ENCODE measurements at places on chromosomes 11 and 22.

DNA sequence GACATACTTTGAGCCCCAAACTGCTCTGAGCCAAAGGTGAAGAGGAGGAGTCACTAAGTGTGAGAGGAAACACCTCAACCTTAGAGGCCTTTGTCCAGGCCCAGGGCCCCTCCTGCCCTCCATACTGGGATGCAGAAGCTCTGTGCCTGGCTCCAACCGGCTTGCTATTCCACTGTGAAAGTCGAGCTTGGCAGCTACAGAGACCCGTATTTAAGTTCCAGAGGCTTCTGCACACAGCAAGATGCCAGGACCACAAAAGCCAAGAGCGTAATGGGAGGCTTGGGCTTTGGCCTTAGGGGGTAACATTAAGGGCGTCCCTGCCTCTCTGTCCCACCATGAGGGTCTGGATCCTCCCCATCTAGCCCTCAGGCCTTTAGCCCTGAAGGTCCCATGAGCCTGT, 31.9 kb downstream of the DSCAML1 start:
- DNase-seq, result no peak

DNA sequence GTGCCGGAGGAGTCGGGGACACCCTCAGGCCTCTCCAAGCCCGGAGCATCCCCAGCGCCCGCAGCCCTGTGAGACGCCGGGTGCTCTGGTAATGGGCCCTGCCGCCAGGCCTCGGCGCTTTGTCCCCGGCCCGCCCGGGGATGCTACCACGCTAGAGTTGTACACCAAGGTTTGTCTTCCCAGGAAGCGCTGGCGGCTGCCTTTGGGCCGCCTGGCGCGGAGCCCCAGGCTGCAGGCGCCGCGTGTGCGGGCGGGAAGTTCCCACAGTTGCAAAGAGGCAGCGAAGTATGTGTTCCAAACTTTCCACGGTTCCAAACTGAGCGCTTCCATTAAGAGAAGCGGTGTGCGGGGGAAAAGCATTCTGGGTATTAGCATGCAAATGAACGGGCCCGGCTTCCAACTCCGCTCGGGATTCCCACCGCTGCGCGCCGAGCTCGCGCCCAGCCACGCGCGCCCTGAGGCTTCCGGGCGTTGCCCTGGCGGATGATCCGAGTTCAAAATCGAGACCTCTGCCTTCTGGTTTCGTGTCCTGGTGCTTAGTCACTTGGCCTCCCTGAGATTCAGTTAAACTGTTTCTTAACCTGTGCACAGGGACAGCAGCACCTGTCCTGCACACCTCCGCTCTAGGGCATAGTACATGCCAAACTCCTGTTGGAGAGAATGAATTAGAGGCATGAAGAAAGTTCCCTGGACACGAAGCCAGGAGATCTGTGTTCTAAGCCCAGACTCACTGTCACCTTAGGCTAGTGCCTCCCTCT, 1.3 kb upstream of the PATZ1 start:
- DNase-seq, result peak; percentile 15

DNA sequence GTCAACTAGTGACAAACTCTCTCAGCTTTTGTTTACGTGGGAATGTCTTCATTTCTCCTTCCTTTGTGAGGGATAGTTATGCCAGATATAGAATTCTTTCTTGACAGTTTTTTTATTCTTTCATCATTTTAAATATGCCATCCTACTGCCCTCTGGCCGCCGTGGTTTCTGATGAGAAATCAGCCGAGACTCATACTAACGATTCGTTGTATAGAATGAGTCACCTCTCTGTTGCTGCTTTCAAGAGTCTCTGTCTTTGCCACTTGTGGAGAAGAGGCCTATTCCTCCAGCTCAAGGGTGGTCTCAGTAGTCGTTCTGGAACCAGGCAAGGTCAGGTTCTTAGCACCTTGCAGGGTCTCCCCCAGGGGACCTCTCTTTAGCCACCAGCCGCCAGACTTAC, 8.0 kb downstream of the MYO7A start:
- no peak for DNase-seq

DNA sequence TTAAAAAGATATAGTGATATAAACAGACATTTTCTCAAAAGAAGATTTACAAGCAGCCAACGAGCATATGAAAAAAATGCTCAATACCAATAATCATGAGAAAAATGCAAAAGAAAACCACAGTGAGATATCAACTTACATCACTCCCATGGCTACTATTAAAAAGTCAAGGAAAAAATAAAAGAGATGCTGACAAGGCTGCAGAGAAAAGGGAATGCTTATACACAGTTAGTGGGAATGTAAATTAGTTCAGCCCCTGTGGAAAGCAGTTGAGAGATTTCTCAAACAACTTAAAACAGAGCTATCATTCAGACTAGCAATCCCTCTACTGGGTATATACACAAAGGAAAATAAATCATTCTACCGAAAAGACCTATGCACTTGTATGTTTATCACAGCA, 97.1 kb upstream of the CARD18 start:
- DNase-seq, result no peak

- no peak for DNase-seq
Measured at GRCh38 chr22:40525250-40525884, 111.2 kb downstream of the MRTFA start.

DNA sequence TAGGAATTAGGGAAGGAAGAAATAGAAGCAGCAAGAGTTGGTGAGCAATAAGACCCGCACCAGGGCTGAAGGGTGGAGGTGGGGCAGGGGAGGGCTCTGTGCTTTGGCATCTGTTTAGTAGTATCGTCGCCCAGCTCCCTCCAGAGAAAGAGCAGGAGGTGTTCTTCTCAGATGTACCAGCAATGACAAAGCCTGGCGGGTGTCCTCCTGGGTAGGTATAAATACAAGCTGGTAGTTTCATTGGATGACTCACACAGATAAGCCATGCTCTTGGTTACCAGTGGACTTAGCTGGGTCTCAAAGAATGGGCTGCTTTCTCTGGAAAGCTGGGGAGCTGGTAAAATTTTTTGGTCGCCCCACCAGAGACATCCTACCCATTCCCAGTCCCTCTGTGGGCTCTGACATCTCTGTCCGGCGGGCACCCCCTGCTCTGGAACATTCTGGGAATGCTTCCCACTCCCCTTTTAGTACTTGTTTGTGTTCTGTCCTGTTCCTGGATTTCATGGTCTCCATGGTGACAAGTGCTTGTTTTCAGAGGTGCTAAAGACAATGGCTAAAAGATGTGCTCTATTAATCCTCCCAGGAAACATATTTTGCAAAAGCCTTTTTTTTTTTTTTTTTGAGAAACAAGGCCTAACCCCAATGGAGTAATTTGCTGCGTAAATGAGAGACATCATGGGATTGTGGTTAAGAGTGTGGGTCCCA, 15.4 kb upstream of the TUBA8 start:
- DNase-seq, result no peak

- no peak for DNase-seq
Measured at GRCh38 chr11:16924826-16925560, 89.2 kb downstream of the PLEKHA7 start.

DNA sequence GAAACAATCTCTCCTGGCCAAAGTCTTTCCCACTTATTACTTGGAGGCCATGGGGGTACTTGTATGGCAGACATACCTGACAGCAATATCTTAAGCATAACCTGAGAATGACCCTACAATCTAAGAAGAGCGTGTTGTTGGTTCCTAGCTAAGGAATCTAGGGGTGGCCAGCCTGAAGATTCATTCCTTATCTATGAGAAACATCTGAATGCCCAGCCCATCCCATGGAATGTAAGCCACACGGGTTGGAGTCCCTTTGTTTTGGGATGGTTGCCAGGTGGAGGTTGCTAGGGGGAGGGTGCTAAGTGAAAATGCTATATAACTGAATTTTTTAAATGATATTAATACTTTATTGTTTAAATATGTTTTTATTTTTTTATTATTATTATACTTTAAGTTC, 725.0 kb downstream of the ETS1 start:
- DNase-seq, result peak; percentile 19

- DNase-seq, result no peak
Measured at GRCh38 chr22:30290342-30291057, 1.2 kb upstream of the CASTOR1 start.

- DNase-seq, result no peak
Measured at GRCh38 chr22:48070760-48071159, 1308.3 kb downstream of the TBC1D22A start.

- DNase-seq, result no peak
Measured at GRCh38 chr22:27129266-27129665, 471.9 kb downstream of the MIAT start.

DNA sequence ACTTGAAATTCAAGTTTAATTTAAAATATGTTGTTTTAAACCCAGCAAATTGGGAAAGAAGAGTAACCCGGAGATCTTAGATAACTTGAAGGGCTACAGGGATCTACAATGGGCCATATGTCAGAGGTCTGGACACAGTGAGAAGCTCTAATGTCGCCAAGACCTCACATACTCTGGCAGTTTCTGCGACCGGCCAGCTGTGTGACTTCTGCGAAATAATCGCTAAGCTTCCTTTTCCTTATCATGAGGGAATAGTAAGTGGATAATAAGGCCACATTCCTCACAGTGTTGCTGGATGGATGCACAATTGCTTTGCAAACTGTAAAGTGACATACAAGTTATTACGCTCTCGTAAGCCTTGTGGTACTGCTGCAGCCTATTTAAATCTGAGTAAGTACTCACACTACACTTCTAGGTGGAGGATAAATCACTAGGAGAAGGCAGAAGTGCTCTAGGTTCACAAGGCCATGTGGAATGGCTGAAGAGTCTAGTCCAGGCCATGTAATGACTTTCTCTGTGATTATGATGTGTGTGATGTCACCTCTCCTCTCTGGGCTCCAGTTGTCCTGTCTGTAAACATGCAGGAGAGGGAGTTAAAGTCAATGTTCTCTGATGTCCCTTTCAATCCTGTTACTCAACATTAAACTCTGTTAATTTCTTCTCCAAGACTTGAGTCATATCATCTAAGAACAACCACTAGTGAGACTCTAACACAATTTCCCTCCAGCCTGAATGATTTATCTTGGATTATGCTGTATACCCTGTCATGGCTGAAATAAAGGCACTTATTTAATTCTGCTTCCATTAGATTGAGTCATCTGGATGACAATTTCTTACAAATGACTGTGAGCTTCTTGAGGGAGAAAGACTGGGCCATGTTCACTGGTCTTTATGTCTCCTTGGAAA, 192.6 kb upstream of the NARS2 start:
- DNase-seq, result no peak

GRCh38 chr22:20198557-20199319, 47.9 kb upstream of the CCDC188 start:
- DNase-seq, result no peak

DNA sequence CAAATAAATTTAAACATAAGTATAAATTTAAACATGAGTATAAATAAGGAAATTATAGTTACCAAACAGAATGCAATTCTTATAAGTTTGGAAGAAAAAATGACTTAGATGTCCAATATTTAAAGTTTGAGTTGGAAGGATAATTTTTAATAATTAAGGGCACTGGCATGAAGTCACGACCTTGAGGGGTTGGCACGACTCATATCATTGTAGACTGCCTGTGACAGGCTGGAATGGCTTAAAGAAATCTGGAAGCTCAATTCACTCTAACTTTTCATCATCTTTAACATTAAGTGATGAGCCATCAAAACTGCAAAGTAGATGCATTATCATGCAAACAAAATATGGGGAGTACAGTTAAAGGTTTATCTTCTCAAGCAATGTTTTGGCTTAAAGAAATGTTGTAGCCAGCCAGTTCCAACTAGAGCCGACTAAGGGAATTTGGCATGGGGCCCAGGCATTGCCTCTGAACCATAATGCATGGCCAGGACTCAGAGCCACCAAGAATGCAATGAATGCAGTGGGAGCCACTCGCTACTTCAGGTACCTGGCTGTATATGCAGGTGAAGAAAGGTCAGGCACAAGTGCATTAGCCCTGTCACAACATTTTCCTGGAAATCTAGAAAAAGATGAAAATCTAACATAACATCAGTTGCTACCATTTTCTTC, 33.4 kb downstream of the PGR start:
- DNase-seq, result no peak

DNA sequence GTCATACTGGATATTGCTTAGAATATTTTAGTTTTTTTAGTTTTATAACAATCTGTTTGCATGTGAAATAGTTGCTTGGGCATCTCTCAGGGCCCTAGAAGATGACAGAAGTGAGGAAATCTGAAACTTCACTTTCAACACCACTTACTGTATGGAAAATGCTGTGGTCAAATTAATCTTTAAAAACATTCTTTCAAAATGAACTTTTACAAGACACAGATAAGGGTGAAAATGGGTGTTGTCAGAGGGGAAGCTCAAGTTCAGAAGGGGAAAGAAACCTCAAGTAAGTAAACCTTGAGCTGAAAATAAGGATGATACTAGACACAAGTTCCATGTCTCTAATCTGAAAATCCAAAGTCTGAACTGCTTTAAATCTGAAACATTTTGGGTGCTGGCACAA, 1840.1 kb upstream of the RAG2 start:
- no peak for DNase-seq

DNA sequence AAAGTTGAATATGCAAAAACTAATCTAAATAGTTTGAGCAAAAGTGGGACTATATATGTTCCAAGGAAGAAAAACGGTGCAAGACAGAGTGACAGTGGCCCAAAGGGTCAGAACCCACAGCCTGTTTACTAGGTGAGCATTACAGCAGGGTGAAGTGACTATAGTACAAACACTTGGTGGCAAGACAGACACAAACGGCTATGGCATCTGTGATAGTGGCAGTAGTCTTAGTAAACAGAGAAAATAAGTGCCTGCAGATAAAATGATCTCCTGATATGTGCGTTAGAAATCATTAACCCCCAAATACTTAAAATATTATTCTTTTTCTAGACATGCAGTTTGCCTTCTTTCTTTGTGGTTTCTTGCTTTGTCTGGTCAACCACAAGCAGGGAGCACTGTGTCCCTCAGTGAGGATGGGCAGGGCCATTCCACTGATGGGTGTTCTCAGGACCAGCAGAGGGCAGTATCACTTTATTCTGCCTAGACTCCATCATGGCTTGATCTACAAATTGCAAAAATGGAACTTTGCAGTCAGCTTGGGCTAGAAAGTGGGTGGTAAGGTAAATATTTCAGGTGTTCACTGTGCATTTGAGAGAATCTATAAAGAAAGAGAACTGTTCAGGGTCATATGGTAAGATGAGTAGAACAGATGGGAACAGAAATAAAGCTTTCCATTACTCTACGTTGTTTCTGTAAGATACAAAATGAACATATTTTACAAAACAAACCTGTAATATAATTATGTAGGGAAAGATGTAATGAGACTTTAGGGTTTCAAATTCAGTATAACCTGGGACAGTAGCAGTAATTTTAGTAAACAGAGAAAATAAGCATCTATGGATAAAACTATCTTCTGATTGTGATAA, 198.2 kb downstream of the SWAP70 start:
- DNase-seq, result peak; percentile 88

GRCh38 chr11:119347242-119347641, 737 bp upstream of the MFRP start:
- DNase-seq, result no peak

GRCh38 chr22:18042685-18043084, 18.3 kb upstream of the MICAL3 start:
- no peak for DNase-seq

DNA sequence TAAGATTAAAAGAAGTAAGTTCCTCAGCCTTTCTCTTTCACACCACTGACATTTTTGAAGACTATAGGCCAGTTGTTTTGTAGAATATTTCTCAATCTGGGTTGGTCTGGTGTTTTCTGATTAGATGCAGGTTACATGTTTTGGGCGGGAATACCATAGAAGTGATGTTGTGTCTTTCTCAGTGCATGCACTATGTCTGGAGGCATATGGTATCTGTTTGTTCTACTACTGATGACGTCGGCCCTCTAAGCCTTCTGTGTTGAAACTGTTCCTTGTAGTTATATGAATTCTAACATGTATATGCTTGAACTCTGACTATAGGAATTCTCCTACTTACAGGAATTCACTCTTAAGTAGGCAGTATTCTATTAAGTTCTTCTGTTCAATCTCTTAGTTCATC, 21.6 kb downstream of the ZFTA start:
- no peak for DNase-seq
